ENCODE measurements at places on chromosomes 13 and 19.
A peak's percentile ranks its signal among the peaks of the same experiment; 100 is the strongest.

- DNase-seq: no peak
These were observed 1540.9 kb upstream of the MIR17HG start for GRCh38 chr13:89806594-89806993.

GRCh38 chr19:3129112-3129511, 6.7 kb upstream of the GNA15 start:
- DNase-seq: no peak

DNA sequence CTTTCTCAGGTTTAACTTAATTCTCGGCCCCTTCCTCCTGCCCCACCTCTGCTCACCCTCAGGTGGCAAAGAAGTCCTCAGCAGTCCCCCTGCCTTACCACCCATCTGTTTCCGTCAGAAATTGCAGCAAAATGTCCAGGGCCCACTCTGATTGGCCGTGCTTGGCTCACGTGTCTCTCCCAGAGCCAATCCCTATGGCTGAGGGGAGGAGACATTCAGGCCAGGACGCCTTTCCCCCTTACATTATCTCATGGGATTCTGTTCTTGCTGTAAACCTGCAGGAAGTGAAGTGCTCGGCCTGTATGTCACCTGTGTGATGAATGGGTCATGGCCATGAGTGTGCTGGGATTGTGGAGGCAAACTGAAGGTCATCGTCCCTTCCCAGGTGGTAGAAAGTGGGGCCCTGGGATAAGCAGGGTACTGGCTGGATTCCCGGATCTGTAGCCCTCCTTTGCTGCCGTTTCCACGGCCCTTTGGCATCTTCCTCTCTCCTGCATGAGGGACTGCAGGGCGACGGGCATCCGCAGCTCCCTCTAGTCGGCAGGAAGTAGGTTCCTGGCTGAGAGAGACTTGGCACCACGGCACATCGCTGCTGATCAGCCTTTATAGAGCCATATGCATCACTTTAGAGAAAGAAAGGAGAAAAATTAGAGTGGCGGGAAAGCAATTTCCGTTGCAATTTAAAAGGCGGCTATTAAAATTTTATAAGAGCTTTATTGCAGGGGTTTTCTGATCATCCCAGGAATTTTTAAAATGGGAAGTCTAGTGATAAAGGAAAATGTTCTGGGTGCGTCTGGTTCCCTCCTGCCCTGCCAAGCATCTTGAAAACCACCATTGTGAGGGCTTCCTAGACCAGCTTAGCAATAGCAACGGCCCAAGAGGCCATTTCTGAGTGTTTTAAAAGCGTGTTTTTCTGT, 118.2 kb downstream of the SIPA1L3 start:
- no peak for DNase-seq

GRCh38 chr13:45674908-45675307, 27.2 kb upstream of the CBY2 start:
- DNase-seq: peak; percentile 30
